ENCODE measurements at places on chromosomes 16 and 17.

- no peak for DNase-seq
These were observed 6.5 kb downstream of the CPNE7 start for GRCh38 chr16:89581861-89582563.

DNA sequence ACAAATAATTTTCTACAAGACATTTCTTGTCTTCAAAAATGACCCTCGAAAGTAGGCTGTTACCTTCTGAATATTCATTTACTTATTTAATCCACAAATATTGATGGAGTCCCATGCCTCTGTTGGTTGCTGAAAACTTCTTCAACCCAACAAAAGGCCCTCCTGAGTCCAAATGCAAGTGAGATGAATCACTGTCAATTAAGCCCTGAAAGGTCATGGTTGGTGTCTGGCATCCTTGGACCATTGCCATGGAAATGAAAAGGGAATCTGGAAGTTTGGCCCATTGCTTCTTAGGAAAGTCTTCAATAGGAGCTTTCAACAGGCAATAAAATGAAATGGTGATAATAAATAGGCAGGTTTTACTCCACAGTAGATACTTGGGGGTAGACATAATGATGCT lies 364.7 kb upstream of the DYNLRB2 start:
- no peak for DNase-seq

DNA sequence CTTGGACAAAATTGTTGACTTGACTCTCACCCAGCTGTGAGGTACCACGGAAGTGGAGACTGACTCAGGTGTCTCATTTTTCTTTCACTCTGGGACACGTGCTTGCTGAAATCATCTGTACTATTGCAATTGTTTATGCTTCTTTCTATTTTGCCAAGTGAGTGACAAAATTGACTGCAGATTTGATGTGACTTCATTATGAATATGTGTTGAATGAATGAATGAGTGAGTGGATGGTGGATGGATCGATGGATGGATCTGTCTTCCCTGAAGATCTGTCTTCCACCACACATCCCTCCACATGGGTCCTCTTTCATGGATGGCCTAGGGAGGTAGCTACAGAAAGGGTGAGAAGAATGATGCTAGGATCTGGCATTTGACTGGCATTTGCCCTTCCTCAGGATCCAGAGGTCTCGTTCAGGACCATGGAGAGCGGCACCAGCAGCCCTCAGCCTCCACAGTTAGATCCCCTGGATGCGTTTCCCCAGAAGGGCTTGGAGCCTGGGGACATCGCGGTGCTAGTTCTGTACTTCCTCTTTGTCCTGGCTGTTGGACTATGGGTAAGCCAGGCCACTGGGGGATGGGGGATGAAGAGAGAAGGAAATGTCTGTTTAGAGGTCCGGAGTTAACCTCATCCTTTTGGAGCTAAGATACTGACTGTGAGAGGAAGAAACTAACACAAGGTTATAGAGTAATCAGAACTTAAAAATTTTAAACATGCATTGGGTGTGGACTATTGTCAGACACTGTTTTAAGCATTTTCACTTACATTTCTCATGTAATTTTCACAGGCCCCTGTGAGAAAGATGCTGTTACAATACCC lies 12.7 kb downstream of the SLC5A11 start:
- peak; percentile 67 for DNase-seq

DNA sequence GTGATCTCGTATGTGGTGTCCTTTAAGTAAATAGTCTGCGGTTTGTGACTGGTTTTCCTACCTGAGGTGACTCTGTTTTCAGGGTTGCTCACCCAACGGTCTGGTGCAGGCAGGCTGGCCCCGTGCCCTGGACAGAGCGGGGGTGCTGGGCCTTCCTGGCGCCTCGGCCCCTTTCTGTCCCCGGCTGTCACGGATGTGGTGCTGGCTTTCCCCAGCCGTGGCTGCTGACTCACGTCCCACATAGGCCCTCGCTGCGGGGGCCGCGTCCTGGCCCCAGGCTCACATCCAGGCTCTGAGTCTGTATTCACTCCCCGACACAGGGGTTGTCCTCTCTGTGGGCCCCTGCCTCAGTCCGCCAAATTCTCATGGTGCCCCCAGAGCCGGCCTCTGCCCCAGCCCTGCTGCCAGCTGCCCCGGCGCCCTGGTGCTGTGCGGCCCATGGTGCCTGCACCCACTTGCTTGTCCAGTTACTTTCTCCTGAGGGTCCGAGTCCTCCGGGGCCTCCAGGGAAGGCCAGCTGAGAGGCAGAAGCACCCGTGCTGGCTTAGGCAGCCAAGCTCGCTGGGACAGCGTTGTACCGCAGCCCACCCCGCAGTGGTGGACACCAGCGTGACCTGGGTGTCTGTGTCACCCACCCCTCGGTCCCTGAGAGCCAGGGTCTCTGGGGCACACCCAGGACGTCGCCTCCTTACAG lies 5.9 kb downstream of the CHMP6 start:
- DNase-seq = peak; percentile 25

DNA sequence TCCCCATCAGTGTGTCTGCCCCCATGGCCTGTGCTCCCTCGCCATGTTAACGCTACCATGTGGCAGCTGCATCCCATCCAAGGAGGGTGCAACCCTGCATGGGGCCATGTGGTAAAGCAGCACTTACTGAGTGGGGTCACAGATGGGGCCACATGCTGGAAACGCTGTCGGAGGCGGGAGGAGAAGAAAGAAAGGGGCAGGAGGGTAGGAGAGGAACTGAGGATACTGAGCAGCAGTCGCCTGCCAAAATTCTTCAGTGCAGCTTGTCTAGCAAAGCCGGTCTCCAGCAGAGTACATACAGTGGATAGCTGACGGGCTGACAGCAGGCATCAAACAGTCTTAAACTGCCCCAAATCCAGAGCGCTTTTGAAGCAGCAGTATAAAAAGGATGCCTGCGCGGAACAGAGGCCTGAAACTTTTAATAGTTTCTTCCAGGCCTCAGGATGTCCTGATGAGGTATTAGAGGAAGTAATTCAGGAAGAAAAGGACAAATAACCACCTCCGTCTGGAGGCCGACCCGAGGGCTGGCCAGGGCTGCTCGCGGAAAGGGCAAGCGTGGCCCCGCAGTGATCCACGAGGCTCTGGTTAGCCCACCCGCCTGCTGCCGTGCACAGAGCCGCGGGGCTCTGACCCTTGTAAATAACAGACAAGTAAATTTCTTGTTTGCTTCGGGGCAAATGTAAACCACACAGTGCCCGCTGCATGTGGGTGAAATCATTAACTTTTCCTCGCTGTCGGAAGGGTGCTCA lies 149.0 kb downstream of the CCDC182 start:
- no peak for DNase-seq

- peak; percentile 81 for DNase-seq
These were observed 196.7 kb upstream of the GSE1 start for GRCh38 chr16:85416228-85417109.

DNA sequence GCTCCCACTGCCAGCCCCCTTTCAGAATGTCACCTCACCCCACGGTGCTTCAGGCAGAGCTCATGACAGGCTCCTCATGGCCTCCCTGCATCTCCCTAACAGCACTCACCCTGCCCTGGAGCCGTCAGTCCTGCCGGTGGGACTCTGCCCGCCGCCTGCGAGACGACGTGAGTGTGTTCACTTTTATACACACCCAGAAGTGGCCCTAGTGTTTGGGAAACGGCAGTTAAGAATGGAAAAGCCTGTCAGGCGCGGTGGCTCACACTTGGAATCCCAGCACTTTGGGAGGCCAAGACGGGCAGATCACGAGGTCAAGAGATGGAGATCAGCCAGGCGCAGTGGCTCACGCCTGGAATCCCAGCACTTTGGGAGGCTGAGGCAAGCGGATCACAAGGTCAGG lies 12.3 kb upstream of the CYTH1 start:
- no peak for DNase-seq

Measured in GM13976 (cell line).